ENCODE measurements at places on chromosomes 1 and 21.

DNA sequence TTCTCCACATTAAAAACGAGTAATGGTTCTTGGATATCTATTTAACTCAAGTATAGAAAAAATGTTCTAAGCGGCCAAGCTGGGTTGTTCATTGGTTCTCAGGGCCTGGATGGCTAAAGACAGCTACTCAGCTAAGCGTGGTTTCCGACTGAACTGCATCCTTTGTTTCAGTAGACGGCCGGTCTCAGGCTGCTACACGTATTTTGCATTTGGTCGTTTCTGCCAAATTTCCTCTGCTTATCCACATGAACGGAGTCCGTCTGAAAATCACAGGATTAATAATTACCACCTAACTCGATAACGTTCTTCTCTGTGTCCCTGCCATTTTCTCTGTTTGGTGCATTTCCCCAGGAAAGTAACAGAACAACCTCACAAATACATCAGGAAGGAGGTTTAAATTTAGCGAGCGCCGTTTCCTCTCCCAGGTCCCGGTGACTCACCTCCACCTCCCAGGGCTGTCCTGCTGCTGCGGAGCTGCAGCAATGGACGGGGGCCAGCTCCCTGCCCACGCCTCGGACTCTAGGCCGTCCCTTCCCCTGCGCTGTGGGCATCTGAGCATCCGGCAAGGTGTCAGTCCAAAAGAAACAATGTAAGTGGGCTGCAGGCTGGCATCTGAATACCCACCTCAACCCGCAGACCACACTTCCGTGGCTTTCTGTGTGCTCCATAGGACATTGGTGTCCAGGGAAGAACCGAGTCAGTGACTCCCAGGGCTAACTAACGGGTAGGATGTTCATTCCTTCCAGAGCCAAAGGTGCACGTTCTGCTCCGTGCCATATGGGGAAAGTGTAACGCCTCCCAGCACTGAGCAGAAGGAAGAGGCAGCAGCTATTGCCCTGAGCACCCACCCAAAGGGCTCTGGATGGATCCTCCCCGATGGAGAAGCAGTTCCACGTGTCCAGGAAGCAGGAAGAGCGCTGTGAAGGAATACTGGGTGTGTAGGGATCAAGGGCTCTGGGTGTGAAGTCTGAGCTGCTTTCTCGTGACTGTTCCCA lies 4.1 kb upstream of the GABRD start:
- DNase-seq = no peak

- DNase-seq = peak; percentile 40
These were observed 50.2 kb upstream of the TSHB start for GRCh38 chr1:114979278-114979891.

GRCh38 chr1:184366997-184367396 lies 19.8 kb upstream of the C1orf21 start:
- no peak for DNase-seq

- no peak for DNase-seq
These were observed 27.0 kb upstream of the RGS16 start for GRCh38 chr1:182631053-182631677.

- no peak for DNase-seq
These were observed 8.8 kb downstream of the MAGI3 start for GRCh38 chr1:113399062-113399583.

DNA sequence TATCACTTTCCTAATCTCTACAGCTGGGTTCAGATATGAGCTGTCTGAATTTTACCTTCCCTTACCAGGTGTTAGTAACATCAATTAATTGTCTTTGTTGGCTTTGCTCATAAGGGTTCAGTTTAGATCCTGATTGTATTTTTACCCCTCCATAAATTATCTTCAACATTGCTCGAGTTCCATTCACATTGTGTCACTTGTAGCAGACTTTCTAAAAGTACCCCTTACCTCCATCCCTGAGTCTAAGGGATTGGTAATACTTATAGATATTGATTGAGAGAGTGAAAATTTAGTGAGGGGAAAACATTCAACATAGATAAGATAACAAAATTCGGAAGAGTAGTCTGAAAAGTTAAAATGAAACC lies 7.3 kb downstream of the RASAL2 start:
- no peak for DNase-seq

- no peak for DNase-seq
These were observed 366.5 kb downstream of the SIPA1L2 start for GRCh38 chr1:232263452-232263851.

GRCh38 chr1:155182052-155182550 lies 8.5 kb downstream of the TRIM46 start:
- no peak for DNase-seq

DNA sequence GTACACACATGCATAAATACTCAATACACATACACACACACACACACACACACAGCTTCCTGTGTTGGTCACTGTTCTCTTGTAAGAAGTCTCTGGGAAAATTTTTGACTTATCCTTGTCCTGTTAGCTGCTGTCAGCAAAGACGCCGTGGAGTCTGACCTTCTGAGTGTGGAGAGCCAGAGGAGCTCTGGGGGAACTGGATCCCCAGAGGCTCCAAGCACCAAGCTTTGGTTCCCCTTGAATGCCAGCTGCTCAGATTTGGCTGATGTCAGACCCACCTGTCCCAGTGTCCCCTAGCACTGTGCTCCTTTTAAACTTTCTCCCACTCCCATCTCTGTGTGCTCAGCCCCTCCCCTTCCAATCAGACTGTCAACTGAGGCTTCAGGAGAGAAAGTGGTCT lies 319.1 kb downstream of the CAMTA1 start:
- DNase-seq = no peak

DNA sequence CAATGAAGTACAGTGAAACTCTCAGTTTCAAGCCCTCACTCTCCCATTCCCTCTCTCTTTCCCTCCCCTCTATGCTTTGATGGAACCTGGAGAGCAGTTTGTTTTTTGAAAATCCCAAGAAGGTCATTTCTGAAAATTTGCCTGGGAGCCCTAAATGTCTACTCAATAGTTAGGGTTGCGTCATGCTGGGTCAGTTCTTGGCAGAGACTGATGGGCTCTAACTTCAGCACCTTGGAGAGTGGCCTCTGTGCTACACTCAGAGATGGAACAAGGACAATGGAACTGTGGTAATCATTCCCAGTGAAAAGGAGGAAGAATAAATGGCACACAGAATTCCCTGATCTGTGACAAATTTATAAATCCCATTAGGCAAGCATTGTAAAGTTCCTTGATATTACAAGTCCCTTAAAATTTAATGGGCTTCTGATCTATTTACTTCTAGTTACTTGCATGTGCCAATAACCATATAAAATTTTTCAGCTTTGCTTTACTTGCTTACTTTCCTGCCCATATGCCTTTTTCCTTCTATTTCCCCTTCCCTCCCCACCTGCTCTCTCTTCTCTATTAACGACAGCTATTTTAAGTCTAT lies 182.9 kb upstream of the KCND3 start:
- no peak for DNase-seq

GRCh38 chr1:56688522-56689026 lies 43.5 kb downstream of the PRKAA2 start:
- DNase-seq = no peak

DNA sequence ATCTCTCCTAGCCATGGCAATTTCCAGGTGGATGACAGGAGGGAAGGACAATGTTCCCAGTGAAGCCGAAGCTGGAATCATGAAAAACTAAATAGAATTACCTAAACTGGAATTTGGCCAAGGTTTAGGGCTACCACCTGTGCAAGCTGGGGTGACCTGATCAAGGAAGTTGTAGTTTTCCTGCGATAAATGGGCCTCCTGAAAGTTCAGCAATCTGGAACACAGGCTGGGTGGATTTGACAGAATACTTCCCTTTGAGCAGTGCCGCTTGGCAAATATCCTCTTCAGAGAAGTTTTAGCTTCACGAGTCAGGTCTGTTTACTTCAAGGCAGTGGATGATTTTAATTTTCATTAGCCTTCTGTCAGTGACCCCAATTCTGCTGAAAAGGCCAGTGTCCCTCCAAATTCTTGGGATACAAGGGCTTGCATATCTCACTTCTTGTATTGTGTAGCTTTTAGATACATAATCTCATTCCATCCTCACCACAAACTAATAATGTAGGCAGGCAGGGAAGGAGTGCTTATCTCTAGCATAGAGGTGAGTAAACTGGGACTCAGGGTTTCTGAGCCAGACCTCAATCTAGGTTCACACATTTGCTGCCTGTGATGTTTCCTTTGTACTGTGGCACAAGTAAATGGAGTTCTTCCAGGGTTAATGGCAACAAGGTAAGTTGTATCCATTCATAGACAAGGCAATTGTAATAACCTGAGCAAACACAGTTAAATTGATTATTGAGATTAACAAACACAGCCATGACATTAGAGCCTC lies 349.4 kb downstream of the NUF2 start:
- no peak for DNase-seq

DNA sequence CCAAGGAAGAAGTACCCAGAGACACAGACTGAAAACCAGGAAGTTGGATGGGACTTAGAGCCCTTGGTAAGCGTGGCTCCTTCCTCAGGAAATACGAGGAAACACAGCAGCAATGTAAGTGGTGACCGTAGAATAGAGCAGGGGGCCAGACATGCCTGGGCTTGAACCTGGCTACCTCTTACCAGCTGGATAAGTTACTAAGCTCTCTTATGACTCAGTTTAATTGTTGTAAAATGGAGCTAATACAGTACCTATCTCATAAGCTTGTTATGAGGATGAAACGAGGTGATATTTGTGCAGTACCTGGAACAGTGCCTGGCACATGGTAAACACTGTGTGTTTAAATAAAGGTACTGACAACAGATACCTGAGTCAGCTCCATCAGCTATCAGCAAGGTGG lies 19.2 kb downstream of the EBNA1BP2 start:
- DNase-seq = no peak

- DNase-seq = no peak
These were observed 68.7 kb downstream of the DNTTIP2 start for GRCh38 chr1:93810316-93810715.

DNA sequence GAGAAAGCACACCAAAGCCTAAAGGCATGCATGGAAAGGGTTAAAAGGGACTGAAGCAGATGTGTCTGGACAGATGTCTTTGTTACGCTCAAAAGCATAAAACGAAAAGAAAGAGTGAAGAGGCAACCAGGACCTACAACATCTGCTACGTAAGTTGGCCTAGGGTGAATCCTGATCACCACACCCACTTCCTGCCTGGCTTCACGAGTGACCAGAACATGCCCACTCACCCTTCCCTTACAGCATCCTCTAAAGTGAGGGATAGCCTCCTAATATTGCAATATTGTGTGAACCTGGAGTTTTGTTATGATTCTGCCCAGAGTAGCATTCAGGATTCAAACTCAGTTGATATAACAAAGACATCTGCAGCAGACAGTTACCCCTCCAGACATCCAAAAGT lies 10.6 kb upstream of the OLIG2 start:
- no peak for DNase-seq

- no peak for DNase-seq
These were observed 118.5 kb downstream of the ITSN1 start for GRCh38 chr21:33760641-33761440.

DNA sequence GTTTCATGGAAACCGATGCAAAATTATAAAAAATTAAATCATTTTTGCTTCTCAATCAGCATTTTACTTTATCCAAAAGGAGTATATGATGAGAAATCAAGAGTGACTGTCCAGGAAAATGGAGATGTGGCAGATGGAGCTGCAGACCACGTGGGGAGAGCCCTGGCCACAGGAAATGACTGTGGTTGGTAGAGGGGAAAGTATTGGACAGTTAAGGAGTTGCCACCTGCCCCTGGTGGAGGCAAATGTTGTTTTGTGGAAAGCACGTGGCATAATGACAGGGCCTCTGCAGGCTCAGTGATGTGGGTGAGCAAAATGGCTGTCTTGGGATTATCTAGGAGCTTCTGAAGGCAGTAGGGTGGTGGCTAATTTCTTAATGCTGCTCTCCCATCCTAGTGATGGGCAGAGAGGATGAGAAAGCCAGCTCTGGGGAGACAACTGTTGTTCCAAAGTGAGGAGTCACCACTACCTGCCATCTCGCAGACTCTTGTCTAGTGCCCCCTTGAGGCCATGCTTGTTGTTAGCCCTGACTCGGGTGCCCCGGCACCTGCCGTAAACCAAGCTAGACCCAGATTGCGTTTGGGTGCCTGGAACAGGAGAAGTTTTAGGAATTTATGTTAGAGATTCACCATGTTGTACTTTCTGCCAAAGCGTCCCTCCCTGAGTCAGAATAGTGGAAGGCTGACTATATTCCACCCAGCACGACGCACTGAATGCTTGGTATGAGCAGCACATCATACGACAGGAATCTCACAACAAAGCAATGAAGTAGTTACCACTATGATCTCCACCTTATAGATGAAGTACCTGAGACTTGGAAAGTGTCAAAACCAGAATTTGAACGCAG lies 144.0 kb downstream of the ROR1 start:
- no peak for DNase-seq

- DNase-seq = no peak
These were observed 21.1 kb downstream of the ARHGEF19 start for GRCh38 chr1:16191309-16191708.

DNA sequence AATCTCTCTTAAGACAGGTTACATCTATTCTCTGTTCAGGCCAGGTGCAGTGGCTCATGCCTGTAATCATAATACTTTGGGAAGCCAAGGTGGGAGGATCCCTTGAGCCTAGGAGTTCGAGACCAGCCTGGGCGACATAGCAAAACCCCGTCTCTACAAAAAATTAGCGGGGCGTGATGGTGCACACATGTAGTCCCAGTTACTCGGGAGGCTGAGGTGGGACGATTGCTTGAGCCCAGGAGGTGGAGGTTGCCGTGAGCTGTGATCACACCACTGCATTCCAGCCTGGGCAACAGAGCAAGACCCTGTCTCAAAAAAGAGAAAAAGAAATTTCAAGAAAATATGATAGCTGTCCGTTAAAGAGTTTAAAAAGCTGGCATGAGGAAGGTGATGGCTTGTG lies 43.0 kb downstream of the UBE4B start:
- no peak for DNase-seq

GRCh38 chr1:236576004-236576403 lies 28.3 kb downstream of the HEATR1 start:
- no peak for DNase-seq

Data from activated CD4-positive, CD25-positive, alpha-beta regulatory T cell treated with anti-CD3 and anti-CD28 coated beads, Interleukin-2, amount 50 U/mL, for 16 hours (primary cell).